ENCODE measurements at places on chromosomes 3 and 15. TPM values are rescaled to one million over a fixed set of nuclear protein-coding genes. Genes with fewer than 3 reads are reported as not detected.

Gene MGA
- total RNA-seq: 47.2 TPM

DNA sequence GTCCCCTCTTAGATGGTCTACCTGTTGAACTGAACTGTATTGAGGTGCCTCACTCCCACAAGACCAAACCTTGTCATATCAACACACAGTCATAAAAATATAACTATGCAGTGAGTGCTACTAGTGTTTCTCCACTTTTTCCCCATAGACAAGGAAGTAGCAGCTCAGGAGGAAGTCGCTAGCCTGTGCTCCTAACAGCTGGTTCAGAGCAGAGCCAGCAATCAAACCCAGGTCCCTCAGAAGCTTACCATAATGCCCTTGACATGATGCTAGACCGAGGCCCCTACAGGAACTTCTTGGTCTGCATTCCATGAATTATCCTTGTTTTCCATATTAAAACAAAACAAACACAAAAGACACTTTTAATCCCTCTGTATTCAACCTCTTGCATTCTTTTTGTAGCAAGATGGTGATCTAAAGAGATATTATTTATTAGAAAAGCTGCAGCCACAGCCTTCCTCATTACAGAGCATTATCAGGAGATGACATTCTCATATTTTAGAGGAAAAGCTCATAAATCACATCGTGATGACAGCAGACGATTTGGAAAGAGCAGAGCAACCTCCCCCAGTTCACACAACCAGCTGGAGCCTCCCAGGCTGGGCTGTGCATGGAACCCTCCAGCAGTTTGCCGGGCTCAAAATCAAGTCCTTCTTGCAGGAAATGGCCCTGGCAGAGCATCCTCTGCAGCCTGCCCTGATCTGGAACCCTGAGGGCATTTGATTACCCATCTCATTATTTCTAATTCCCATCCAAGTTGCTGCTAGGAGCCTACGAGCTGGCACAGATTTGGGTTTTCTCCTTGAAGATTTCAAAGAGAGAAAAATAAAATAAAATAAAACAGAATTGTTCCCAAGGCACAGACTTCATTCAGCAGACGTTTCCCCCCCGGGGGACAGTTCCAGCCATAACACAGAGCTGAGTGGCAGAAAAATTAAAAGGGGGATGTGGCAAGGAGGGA is 118.8 kb downstream of the SRGAP3 start:
- DNase-seq: no peak

DNA sequence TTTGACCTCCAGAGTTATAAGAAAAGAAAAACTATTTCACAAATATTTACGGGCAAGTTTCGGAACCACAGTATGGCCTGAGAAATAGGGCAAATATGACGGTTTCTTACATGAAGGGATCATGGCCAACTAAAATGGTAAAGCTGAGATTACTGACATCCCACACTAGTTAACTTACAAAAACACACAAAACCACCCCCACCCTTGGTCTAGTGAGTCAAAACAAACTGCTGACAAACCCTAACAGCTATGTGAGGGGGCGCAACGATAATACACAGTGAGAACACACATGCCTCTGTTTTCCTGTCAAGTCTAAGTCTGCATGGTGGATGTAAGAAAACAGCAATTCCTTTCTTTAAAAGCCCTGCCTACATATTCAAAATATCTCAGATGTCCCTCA is 32.3 kb downstream of the CBLB start:
- no peak for DNase-seq

- DNase-seq: no peak
These were observed 1.5 kb downstream of the GPR87 start for GRCh38 chr3:151315136-151315535.

- no peak for DNase-seq
These were observed 549.9 kb downstream of the GRM7 start for GRCh38 chr3:7410782-7411181.

Gene TMCO5A
- not detected for total RNA-seq

Gene C2CD4A
- total RNA-seq: not detected

DNA sequence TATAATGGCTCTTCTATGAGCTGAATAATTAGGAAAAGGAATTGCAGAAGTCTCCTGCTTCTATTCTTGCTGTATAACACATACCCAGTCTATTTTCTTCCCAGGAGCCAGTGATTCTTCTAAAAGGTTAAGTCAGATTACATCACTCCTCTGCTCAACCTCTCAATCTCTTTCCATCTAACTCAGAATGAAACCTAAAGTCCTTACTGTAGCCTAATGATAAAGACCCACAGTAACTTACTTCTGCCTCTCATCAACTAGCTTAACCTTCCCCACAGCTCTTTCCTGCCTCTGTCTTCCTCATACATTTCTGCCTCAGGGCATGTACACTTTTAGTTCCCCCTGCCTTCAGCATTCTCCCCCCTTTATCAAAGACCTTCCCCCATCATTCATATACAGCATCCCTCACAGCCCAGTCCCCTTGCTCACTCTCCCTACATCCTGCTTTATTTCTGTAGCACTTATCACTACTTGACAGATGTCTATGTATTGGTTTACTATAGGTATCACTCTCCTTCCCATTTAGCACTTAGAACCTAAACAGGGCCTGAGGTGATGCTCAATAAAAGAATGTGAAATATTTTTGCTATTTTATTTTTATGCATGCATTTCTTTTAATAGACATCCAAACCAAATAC is 28.5 kb upstream of the CMTM6 start:
- no peak for DNase-seq

DNA sequence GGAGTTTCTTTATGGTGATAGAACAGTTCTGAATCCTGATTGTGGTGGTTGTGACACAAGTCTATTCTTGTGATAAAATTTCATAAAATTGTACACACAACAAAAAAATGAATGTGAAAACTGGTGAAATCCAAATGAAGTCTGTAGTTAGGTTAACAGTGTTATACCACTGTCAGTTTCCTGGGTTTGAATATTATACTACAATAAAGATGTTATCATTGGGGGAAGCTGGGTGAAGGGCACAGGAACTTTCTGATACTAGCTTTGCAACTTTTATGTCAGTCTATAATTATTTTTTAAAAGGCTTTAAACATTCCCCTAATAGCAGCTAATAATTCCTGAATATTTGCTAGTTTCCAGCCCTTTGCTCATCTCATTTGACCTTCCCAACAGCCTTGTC is 319.8 kb downstream of the LRTM1 start:
- DNase-seq: no peak

- DNase-seq: no peak
These were observed 1.4 kb upstream of the SEC13 start for GRCh38 chr3:10322352-10322710.

GRCh38 chr3:47047673-47048072 is 68.2 kb downstream of the NBEAL2 start:
- no peak for DNase-seq

DNA sequence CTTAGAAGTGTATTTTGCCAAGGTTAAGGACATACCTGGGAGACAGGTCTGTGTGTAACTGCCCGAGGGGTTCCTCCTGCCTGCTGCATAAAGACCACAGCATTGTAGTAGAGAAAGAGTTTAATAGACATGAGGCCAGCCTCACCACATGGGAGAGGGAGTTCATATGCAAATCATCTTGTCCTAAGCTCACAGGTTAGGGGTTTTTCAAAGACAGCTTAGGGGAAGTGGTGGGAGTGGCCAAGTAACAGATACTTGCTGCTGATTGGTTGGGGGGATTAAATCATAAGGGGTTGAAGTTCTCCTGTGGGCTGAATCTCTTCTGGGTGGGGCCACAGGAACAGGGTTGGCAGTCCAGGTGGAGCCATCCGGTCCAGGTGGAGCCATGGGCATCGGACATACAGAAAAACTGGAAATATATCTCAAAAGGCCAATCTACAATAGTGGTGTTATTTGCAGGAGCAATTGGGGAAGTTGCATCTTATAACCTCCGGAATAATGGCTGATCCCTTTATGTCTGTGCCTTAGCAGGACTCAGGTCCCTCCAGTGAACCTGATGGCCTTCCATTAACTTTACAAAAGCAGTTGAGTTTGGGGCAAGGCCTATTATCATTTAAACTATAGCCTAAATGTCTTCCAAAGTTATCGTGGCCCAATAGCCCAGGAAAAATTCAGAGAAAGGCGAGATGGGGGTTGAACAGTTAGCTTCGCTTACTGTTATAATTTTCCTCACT is 86.0 kb upstream of the MFGE8 start:
- DNase-seq: no peak

Gene SLC7A14
- total RNA-seq: 1.8 TPM

DNA sequence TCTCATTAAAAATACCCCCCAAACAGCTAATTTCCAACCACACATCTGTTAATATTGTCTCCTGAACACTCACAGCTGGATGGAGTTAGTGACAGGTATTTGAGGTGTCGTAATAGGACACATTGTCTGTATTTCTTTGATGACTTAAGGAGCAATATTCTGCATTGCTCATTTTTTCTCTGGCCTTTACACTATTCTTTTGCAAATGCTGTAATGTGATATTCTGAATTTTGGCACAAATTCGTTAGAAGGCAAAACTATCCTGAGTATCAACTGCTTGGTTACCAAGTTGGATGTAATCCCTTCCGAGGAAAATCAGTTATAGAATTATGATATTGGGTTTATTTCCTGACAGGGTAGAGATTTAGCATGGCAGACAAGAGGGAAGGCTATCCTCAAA is 1030.2 kb downstream of the MCTP2 start:
- DNase-seq: no peak

GRCh38 chr15:74418575-74419338 is 15.0 kb downstream of the SEMA7A start:
- DNase-seq: no peak

Gene CD200R1
- total RNA-seq: not detected

DNA sequence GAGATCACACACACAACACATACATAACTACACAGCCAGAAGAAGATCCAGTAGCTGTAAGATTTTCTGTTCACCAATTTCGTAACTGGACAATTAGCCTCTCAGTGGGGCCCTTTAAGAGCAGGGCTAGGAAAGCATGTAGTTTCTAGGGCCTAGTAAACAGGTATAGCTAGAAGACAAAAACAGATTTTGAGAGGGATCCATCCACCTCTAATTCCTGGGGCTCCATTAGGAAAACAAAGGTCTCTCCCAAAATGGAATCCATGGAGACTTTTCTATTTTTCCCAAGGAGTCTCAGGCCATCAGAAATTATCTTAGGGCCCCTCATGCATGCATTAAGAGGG is 10.5 kb downstream of the KIF15 start:
- no peak for DNase-seq

Gene CFAP100
- not detected for total RNA-seq

Gene CTNNB1
- total RNA-seq: 321 TPM

Gene MCF2L2
- 1.7 TPM for total RNA-seq

Gene GCNT3
- total RNA-seq: 0.76 TPM

GRCh38 chr3:56762718-56763117 is 39.0 kb downstream of the ARHGEF3 start:
- no peak for DNase-seq

DNA sequence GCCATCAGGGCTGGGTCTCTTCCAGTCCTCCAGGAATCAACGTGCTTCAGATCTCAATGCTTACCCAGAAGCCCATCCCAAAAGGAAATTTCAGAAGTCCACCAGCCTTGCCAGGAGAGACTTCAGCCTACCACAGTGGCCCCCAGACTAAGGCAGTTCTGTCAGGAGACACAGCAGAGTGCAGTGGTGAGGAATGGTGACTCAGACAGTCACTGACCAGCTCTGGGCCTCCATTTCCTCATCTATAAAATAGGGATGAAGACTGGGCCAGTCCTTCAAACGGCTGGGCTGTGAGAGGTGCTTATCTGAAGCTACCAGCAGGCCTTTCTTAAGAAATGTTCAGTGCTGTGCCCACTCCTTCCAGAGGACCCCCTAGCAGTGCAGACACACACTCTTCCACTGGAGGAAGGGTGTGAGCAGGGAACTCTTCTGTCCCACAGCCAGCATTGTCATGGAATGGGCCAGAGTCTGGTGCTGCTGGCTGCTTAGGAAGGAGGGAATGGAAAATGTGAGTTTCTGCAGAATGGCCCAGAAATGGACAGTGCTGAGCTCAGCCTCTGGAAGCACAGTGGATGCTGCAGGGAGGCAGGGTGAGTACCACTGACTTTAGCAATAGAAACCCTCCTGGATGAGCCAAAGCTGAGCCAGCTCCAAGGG is 41.6 kb upstream of the DUSP7 start:
- no peak for DNase-seq

DNA sequence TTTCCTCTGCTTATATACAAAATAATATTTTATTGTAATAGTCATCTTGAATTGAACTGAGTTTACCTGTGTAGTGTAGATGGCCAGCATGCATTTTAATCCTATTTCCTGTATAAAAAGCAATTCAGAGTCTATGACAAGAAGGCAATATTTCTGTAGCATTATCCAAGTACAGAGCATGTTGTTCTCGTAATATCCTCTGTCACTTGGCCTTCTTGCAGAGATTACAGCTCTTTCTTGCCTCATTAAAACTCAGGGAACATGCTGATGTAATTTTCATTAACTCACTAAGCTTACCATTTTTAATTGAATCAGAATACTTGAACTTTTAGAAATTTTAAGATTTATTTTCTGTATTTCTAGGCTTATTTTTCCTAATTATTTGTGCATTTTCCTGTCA is 203.3 kb upstream of the AGTR1 start:
- DNase-seq: no peak

GRCh38 chr3:188875413-188875812 is 296.4 kb upstream of the TPRG1 start:
- DNase-seq: no peak

DNA sequence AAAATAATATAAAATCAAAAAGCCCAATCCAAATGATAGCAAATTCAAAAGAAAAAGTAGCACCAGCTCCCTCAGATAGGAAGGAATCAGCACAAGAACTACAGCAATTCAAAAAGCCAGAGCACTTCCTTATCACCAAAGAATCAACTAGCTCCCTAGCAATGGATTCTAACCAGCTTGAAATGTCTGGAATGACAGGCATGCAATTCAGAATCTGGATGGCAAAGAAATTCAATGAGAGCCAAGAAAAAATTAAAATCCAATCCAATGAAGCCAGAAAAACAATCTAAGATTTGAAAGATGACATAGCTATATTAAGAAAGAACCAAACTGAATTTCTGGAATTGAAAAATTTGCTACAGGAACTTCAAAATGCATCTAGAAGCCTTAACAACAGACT is 1334.4 kb upstream of the ALCAM start:
- no peak for DNase-seq

Gene OR5K2
- not detected for total RNA-seq

Gene COMMD2
- total RNA-seq: 49.7 TPM

Gene FBXO40
- total RNA-seq: not detected

Gene GRK7
- total RNA-seq: not detected

GRCh38 chr3:197674741-197675562 is 61.8 kb downstream of the RUBCN start:
- DNase-seq: no peak
